Activated naive CD8-positive, alpha-beta T cell treated with anti-CD3 and anti-CD28 coated beads for 36 hours (primary cell): ENCODE measurements at places on chromosomes 3 and 15. TPM values are rescaled to one million over a fixed set of nuclear protein-coding genes. Genes with fewer than 3 reads are reported as not detected.

RTP4 gene
- total RNA-seq = 4.6 TPM

SLCO2A1 gene
- total RNA-seq = not detected

DGKG gene
- total RNA-seq = 0.58 TPM

CYP1A2 gene
- not detected for total RNA-seq

FAM81A gene
- total RNA-seq = 1.6 TPM

P4HTM gene
- total RNA-seq = 20.7 TPM

LRRN1 gene
- total RNA-seq = 3.3 TPM

STRA6 gene
- total RNA-seq = 0.28 TPM

SI gene
- total RNA-seq = not detected

- no peak for DNase-seq
- no peak overlapping the region for H3K27ac ChIP-seq
- H3K4me3 ChIP-seq = no peak overlapping the region
- H3K36me3 ChIP-seq = no peaks in the 10 kb centered on the region
- no peaks in the 10 kb centered on the region for H3K27me3 ChIP-seq
- H3K4me1 ChIP-seq = no peaks in the 10 kb centered on the region
These were observed 441.9 kb upstream of the THRB start for GRCh38 chr3:24936574-24936973.

GRCh38 chr15:57792724-57793449 is 86.4 kb downstream of the POLR2M start:
- no peaks in the 10 kb centered on the region for H3K27me3 ChIP-seq
- H3K36me3 ChIP-seq = no peaks in the 10 kb centered on the region
- no peak overlapping the region for H3K4me3 ChIP-seq
- no peak overlapping the region for H3K27ac ChIP-seq
- no peaks in the 10 kb centered on the region for H3K4me1 ChIP-seq

DNA sequence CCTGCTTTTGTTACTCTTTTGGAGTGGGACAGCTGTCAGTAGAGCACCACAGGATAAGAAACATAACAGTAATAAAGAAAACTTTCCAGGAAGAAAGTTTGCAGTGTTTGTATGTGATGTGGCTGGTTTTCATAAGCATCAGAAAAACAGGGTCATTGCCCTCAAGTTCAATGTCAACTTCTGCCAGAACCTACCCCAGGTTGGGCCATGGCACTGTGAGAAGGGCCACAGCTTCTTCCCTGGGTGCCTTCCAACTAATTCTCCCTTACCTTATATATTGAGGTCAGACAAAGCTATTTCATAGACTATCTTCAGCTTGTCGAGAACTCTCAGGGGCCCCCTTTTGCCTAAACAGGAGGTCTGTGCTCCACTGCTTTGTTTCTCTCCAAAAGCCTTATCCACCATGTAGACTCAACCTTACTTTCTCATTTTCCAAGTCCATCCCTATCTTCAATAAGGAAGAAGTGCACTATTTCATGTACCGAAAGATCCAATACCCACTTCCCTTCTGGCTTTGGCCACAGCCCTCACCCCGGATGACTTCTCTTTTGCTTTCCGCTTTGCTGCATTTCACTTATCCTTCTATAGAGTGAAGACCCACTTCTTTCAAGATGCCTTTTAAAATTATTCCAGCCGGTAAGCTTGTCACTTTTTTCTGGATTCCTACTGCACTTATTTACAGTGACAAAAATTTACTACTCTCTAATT is 38.2 kb upstream of the PLCL2 start:
- H3K36me3 ChIP-seq = no peaks in the 10 kb centered on the region
- H3K27me3 ChIP-seq = no peaks in the 10 kb centered on the region
- no peak overlapping the region for H3K4me3 ChIP-seq
- DNase-seq = no peak
- peaks cover 51% of the 10 kb centered on the region for H3K4me1 ChIP-seq

DNA sequence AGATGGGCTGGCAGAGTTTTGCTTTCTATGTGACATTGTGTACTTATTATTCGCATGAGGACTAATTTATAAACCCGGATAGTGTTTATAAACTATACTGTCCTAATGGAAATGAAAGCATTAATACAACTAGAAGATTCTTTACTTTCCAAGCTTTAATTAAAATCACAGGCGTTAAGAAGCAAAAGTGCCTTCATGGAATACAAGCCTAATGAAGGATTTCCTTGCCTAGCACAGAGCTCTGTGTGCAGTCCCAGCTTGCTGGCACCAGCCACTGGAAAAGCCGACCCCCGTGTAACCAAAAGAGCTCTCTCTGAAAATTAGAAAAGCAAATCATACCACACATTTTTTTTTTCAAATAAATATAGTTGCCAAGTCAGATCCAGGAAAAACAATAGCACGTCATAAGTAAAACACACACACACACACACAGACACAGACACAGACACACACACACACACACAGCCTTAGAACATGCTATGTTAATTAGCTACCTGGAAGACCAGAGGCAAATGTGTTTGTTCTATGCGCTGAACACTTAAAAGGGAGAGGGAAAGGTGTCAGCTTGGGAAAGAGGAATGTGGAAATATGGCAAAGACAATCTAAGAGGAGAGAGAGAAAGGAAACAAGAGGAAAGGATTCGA is 1084.2 kb downstream of the TUSC7 start:
- H3K36me3 ChIP-seq = no peaks in the 10 kb centered on the region
- no peak overlapping the region for H3K27ac ChIP-seq
- H3K4me3 ChIP-seq = no peak overlapping the region
- H3K4me1 ChIP-seq = no peaks in the 10 kb centered on the region
- DNase-seq = no peak

DNA sequence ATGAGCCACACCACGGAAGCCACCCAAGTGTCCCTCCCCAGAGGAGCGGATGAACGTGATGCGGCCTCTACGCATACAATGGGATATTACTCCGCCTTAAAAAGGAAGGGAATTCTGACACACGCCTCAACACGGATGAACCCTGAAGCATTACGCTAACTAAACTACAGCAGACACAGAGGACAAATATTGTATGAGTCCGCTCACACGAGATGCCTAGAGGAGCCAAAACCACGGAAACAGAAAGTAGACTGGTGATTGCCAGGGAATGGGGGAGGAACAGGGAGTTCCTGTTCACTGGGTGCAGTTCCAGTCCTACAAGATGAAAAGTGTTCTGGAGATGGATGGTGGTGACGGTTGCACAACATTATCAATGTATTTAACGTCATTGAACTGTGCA is 32.7 kb downstream of the SRGAP3 start:
- no peak for DNase-seq
- H3K4me3 ChIP-seq = no peak overlapping the region

DNA sequence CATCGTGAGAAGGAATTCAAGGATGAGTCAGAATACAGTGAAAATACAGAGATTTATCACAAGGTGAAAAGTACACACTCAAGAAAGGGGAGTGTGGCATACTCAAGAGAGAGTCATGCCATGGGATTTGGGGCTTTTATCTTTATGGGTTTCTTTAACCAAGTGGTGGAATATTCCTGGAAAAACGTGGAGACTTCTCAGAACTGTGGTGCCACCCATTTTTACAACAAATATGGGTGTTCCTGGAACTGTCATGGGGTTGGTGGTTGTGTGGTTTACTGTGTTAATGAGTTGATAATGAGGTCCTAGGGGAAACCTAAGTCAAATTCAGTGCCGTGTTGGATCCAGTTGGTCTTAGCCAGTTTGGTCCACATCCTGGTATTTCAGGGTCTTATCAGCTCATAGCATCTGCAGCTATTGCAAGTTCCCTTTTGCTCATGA is 497.2 kb downstream of the GABRG3 start:
- no peak overlapping the region for H3K4me3 ChIP-seq
- H3K36me3 ChIP-seq = no peaks in the 10 kb centered on the region
- H3K27me3 ChIP-seq = no peaks in the 10 kb centered on the region
- no peak for DNase-seq
- no peak overlapping the region for H3K27ac ChIP-seq
- H3K4me1 ChIP-seq = no peaks in the 10 kb centered on the region

- H3K4me3 ChIP-seq = no peak overlapping the region
- H3K4me1 ChIP-seq = peaks cover 16% of the 10 kb centered on the region
- H3K27ac ChIP-seq = no peak overlapping the region
- H3K36me3 ChIP-seq = peaks cover 25% of the 10 kb centered on the region
- H3K27me3 ChIP-seq = no peaks in the 10 kb centered on the region
These were observed 6.7 kb upstream of the CALML4 start for GRCh38 chr15:68211656-68212320.

- no peak for DNase-seq
- H3K4me3 ChIP-seq = no peak overlapping the region
- peaks cover 27% of the 10 kb centered on the region for H3K27me3 ChIP-seq
- H3K27ac ChIP-seq = no peak overlapping the region
- H3K4me1 ChIP-seq = no peaks in the 10 kb centered on the region
- H3K36me3 ChIP-seq = no peaks in the 10 kb centered on the region
These were observed 103.6 kb upstream of the THSD4 start for GRCh38 chr15:71011503-71012155.

- no peak overlapping the region for H3K4me3 ChIP-seq
- no peaks in the 10 kb centered on the region for H3K36me3 ChIP-seq
- H3K27me3 ChIP-seq = peaks cover 61% of the 10 kb centered on the region
These were observed 2.9 kb downstream of the FMN1 start for GRCh38 chr15:33191591-33191990.

- H3K4me3 ChIP-seq = peak overlapping the region; percentile 47
- H3K27me3 ChIP-seq = no peaks in the 10 kb centered on the region
- peak overlapping the region; percentile 89 for H3K27ac ChIP-seq
- DNase-seq = peak; percentile 57
- H3K36me3 ChIP-seq = peaks cover 2% of the 10 kb centered on the region
These were observed 25.1 kb downstream of the SHISA5 start for GRCh38 chr3:48478626-48479555.

DNA sequence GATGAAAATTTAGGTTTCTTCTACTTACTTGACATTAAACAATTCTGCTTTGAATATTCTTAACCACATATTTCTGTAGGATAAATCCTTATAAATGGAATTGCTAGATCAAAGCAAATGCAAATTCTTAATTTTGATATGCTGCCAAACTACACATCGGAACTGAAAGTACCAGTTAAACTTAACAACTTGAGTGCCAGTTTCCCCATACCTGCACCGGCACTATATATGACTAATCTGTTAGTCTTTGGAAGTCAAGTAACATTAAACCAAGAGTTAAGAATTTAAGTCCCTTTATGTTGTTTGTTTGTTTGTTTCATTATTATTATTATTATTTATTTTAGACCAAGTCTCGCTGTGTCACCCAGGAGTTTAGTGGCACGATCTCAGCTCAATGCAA is 103.9 kb upstream of the AKAP13 start:
- H3K27ac ChIP-seq = no peak overlapping the region
- DNase-seq = no peak
- no peaks in the 10 kb centered on the region for H3K36me3 ChIP-seq
- no peak overlapping the region for H3K4me3 ChIP-seq
- peaks cover 6% of the 10 kb centered on the region for H3K4me1 ChIP-seq
